ENCODE measurements at places on chromosomes 6 and 20.

- DNase-seq = no peak
These were observed 86.2 kb downstream of the LCA5 start for GRCh38 chr6:79450984-79451383.

- no peak for DNase-seq
These were observed 66.7 kb downstream of the FAM229B start for GRCh38 chr6:112153926-112154607.

GRCh38 chr6:159170333-159170672 lies 1.1 kb downstream of the FNDC1 start:
- DNase-seq = no peak

- DNase-seq = no peak
These were observed 36.5 kb downstream of the SYNJ2 start for GRCh38 chr6:158018041-158018771.

GRCh38 chr6:19824058-19824807 lies 12.9 kb upstream of the ID4 start:
- no peak for DNase-seq

DNA sequence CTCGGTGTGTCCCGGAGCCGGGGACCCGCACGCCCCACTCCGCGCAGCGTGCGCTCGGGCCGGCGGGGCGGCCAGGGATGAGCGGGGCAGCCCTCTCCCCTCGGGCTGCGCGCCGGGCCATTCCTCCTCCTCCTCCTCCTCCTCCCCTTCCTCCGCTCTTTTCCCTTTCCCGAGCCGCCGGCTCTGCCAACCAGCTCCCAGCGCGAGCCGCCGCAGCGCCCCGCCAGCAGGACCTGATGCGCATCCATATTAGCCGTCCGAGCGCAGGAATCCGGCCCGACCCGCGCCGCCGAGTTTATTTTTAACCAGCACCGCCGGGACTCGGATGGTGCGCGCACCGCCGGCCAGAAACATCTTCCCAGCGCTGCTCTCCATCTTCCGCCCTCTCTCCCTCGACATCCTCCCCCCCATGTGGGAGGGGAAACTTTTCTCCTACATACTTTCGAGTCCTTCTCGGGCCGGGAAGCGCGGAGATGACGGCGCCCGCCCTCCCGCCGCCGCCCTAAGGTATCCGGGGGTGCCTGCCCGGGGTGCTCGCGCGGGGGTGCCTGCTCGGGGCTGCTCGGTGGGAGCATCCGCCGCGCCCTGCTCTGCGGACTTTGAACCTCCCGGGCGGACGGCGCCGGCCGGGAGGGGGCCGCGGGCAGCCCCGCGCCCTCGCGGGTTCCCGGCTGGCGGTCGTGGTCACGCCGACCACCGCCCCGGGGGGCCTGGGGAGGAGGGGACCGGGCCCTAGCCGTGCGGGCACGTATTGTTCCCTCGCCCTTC lies 619 bp downstream of the RREB1 start:
- DNase-seq = peak; percentile 67

DNA sequence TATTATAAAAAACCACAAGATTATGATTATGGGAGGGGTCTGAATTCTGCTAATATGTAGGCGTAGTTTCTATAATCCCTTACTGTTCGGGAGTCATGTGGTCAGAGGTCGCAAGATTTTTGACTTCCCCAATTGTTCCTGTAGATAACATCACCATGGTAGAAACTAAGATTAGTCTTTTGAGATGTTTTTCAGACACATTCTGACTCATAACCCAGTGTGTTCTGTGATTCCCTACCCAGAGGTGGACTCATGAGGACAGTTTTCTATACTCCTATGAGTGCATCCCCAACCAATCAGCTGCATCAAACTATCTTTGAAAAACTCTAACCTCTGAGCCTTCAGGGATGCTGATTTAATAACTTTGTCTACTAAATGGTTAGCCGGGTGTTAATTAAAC lies 175.5 kb downstream of the RFPL4B start:
- no peak for DNase-seq

GRCh38 chr6:73074175-73074574 lies 151.1 kb downstream of the KHDC1L start:
- DNase-seq = no peak

DNA sequence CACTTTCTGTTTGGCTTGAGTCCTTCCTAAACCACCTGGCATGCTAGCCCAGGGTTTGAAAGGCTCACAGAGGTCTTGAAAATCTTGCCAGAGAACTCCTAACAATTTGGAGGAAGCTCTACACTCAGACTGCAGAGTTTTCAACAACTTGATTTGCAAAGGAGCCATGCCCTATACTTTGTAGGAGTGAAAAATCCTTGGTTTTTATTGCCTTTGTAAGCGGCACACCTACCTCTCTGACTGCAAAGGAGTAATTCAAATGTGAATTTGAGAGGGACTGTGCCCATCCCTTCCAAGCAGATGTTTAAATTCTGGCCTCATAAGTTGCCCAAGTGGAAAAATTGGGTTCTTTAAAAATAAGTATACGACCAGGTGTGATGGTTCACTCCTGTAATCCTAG lies 41.5 kb downstream of the SLC2A12 start:
- no peak for DNase-seq

DNA sequence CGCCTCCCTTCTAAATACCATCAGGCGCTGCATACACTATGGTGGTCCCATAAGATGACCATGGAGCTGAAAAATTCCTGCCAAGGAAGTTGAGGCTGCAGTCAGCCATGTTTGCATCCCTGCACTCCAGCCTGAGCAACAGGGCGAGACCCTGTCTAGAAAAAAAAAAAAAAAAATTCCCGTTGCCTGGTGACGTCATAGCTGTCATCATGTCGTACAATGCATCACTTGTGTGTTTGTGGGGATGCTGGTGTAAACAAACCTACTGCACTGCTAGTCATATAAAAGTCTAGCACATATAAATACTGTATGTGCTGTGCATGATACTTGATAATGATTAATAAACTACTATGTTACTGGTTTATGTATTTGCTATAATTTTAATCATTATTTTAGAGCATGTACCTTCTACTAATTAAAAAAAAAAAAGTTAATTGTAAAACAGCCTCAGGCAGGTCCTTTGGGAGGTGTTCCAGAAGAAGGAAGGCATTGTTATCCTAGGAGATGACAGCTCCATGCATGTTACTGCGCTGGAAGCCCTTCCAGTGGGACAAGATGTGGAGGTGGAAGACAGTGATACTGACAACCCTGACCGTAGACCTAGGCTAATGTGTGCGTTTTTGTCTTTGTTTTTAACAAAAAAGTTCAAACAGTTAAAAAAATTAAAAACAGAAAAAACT lies 132.6 kb downstream of the BANF2 start:
- no peak for DNase-seq

DNA sequence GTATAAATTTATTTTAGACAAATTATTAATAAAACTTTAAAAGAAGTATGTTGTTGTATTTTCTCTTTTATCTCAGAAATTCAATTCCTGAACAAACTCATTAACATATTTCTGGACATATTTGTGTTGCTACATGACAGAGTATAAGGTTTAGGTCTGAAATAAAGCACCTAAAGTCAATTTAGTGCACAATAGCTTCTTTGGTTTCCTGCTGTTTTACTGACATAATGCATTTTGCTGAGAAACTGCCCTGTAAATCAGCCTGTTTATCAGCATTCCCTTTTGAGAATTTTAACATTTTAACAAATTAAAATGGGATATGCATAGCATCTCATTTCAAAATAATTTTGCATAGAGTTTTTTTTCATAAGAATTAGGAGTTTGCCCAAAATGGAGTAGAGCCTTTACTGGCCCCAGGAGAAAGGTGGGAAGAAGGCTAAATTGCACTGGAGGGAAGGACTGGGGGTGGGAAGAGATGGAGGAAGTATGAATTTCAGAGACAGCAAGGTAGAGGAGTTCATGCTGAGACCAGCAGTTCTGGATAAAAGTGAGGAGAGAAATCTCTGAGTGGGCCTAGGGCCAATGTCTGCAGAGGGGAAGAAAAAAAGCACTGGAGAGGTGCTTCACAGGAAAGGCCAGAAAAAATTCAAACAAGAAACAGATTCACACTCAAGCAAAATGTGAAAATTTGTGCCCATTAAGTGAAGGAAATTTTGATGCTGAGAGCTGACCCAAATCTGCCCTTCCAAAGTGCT lies 324.2 kb upstream of the HSF2 start:
- DNase-seq = no peak

DNA sequence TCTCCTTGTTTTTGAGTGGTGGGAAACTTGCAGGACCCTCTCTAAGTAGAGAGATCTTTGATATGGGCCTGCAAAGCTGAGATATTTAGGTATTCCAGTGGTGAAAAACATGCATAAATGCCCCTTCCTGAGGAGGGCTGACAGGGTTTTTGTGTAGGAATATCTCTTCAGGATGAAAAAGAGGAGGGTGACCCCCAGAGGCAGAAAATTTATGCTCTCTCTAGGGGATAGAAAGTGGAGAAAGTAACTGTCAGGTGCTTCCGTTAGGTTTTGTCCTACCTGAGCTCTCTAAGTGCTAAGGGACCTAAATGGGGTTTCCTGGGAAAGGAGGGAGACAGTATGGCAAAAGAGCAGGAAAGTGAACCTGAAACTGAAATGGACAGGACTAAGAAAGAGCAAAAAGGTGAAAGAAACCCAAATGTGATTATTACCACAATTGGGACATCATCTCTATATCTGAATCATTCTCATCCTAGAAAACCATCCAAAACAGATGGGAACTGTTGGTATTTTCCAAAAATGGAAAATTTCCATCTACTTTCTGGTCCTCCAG lies 2.0 kb downstream of the COL19A1 start:
- DNase-seq = no peak

DNA sequence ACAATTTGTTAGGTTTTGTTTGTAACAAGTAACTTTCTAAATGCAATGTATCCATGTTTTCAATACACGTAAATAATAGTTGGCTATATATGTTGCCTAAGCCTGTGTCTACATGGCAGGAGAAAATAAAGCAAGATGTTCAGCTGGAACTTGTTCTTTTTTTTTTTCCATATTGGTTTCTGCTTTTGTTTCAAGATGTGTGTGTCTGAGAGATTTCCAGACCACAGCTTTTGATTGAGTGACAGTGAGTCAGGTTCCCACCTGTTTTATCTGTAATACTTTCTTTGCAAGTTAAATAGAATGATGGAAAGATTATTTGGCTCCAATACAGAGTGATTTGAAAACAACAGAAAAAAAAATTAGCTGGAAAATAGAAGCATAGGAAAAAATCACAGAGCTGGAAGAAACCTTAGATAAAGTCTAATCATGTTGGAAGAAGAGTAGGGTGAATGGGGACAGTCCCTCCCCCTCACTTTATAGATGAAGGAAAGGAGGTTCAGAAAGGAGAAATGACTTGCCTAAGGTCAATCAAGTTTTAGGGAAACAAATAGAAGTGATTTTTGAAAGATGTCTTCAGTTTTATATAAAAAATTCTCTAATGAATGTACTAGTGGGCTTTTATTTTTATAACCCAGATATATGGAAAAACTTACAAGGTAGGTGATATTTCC lies 150.9 kb upstream of the STMND1 start:
- DNase-seq = no peak

DNA sequence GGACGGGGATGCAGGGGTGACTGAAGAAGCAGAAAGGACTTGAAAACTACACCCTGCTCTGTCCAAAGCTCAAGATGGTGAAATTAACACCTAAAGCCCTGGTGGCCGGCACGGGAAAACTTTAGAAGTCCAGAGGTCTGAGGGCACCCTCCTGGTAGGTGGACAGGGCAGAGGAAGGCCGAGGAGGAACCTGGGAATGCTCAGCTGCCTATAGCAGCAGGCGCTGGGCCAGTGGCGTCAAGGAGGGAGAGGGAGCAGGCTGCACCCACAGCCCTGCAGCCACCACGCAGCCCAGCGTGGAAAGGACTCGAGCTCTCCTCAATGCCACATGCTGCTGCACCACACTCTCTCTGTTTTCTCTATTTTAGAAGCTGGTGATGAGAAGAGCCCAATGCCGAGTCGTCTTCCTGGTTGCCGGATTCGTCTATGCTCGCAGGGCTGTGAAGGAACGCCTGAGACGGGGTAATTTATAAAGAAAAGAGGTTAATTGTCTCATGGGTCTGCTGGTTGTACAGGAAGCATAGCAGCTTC lies 248.3 kb upstream of the AFDN start:
- no peak for DNase-seq

GRCh38 chr6:161445021-161445799 lies 171.3 kb upstream of the AGPAT4 start:
- DNase-seq = no peak

- DNase-seq = no peak
These were observed 1.0 kb upstream of the HFE start for GRCh38 chr6:26086211-26086610.

DNA sequence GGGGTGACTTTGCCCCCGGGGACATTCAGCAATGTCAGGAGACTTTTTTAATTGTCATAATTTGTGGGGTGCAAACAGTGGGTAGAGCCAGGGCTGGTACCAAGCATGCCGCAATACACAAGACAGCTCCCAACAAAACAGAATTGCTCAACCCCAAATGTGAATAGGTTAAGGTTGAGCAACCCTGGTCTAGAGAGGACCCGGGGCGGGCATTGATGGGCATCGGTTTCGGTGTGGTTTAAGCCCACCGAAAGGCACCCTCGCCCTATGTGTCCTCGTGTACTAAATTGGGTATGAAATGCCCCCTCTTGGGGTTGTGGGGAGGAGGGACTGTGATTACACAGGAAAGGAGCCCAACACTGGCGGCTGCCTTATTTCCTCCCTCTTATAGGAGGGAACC lies 36.0 kb downstream of the KIAA1755 start:
- peak; percentile 7 for DNase-seq

DNA sequence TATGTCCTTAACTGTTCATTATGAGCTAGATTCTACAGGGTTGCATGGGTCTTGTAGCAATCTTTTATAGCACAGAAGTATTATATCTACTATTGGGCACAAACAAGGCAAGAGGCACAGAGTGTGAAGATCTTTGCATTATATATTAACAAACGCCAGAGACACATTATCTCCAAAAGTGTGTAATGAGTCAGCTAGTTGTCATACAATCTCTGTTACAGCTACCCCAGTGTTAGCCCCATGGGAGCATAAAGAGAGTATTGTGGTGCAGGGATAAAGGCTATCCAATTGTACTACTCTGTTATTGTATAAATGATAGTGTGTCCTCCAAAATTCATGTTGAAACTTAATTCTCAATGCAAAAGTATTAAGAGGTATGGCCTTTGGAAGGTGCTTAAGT lies 148.4 kb upstream of the RIMS1 start:
- DNase-seq = no peak

DNA sequence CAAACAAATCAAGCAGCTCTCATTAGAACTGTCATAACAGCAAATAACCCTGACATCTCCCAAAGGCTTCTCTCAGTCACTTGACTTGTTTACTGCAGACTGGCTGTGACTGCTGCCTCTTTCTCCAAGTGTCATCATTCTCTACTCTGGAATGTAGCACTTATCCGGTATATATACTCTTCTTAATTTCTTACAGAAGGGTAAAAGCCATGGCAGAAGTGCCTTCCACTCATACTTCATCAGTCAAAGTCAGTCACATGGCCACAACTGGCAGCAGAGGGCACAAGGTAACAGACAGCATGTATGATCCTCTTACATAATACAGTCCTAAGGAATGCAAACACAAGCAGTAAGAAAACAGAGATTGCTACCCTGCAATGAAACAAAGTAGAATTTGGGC lies 9.3 kb downstream of the NAPB start:
- no peak for DNase-seq

DNA sequence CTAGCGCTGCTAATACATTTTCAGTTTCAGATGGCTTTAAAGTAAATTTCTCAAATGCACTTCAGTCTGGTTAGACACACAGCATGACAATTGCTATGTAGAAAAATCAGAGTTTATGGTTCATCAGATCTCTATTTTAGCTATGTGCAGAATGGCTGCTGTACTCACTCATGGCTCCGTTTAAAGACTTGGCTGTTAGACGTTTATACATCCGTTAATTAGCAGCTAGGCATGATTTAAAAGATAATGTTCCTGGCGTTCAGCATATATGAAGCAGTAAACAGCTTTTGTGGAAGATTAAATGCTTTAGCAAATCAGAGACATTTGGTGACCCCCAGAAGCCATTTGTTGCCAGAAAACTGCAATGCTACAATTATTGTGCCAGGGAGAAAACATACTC lies 350.0 kb upstream of the MANEA start:
- no peak for DNase-seq

Measured in heart left ventricle (tissue), 16 donors.